GM23248 (cell line): ENCODE measurements at places on chromosomes 12 and 14.

DNA sequence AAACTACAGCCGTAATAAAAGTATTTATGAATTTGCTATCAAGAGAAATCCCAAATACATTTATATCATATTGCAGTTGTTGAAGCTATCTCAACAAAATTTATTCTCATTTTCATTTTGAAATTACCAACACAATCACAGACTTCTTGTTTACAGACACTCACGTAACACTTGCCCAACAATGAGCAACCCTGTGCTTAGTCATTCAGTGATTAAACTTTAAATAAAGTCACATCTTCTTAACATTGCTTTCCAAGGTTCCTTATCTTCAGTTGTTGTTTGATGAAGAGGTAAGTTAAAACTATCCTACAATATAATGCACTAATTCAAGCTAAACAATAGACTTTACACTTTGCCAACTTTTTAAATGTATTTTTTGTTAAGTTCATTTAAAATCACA is 601.8 kb downstream of the SLC16A7 start:
- peak; percentile 80 for DNase-seq

- DNase-seq: peak; percentile 37
Measured at GRCh38 chr14:21024585-21025370, at the start of gene NDRG2. Gene NDRG2 (minus strand): TSS chr14:21025061. CDS start chr14:21023315, 1,746 bp downstream.

DNA sequence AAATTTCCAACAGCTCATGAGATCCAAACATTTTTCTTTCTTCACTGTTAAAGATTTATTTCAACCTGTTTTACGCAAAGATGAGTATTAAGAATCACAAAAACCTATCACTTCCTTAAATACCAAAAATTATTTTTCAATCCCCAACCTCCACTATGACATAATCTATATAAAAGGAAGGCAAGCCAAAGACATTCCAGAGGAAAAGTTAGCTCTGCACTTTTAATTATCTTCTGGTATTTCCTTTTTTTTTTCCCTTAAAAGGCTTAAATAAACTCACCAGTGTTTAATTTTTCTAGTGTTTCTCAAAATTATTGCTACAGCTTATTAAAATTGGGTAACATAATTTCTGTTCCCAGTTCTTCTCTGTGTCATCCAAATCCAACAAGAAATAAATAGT is 75.9 kb downstream of the BMP4 start:
- DNase-seq: no peak

GRCh38 chr12:124336742-124337520 is 42.0 kb downstream of the RFLNA start:
- DNase-seq: peak; percentile 51

GRCh38 chr14:54695196-54695595 is 128.3 kb downstream of the SAMD4A start:
- DNase-seq: no peak

DNA sequence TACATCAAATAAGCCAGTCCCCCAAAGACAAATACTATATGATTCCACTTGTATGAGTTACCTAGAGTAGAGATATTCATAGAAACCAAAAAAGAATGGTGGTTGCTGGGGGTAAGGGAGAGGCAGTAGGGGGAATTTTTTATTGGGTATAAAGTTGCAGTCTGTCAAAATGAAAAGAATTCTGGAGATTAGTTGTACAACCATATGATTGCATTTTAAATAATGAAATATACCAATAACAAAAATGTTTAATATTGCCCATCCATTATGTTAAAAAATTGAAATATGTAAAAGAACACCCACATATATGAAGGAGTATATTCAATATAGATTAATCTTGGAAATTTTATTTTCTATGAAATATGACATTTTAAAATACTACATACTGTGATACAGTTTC is 1383.5 kb downstream of the FSCB start:
- DNase-seq: no peak

- peak; percentile 19 for DNase-seq
Measured at GRCh38 chr14:39181026-39181692, 6.1 kb downstream of the PNN start.

GRCh38 chr14:60273956-60274355 is 24.9 kb downstream of the PPM1A start:
- no peak for DNase-seq

GRCh38 chr12:19074700-19075099 is 54.8 kb upstream of the PLEKHA5 start:
- DNase-seq: peak; percentile 12

- DNase-seq: peak; percentile 74
Measured at GRCh38 chr12:127170226-127171180, 1096.5 kb upstream of the TMEM132C start.

DNA sequence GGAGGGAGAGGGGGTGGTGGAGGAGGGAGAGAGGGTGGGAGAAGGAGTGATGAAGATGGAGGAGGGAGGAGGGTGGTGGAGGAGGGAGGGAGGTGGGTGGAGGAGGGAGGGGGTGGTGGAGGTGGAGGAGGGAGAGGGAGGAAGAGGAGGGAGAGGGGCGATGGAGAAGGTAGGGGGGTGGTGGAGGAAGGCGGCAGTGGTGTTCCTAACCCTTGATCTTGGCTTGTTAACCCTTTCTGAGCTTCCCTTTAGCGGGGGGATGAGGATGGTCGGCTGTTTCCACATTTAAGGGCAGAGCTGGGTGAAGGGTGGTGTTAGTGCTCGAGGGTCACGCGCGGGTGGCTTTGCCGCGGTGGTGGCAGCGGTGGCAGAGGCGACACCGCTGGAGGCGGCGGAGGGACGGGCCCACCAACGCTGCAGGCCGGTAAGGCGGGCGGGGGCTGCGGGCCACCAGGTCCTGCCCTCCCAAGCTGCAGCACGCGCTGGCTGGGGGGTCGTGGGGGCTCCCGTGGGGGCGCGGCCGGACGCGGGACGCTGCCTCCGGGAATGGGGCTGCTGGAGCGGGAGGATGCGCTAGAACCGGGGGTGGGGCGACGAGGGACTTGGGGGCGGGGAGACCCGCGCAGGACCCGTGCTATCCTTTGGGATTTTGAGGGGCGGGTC is 156.3 kb downstream of the PTPN11 start:
- DNase-seq: no peak

DNA sequence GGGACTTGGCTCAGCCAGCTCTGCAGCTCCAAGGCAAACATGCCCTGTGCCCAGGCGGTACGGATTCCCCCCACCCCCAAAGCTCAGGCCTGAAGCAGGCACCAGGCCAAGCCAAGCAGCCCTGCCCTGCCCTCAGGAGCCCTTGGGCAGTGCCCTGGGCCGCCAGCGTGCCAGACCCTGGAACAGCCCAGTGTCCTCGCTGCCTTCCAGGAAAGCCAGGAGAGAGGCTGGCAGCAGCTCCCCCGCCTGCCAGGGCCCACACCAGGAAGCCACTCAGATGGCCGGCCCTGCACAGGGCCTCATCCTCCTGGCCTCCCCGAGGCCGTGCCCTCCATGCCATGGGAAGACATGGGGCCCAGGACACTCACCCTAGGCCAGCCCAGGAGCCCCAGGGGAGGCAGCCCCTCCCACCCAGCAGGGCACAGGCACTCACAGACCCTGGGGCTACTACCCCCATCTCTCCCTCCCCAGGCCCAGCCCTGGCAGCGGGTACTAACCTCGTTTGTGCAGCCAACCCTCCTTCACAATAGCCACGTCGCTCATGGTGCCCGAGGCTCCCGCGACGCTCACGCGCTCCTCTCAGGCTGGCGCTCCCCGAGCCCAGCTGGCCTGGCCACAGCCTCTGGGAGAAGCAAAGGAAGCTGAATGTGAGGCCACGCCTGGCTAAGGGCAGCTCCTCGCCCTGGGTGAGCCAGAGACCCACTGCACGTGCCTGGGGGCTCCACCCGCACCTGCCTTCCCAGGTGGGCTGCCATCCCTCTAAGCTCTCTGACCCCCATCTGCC is 3.3 kb downstream of the AKT1 start:
- no peak for DNase-seq

DNA sequence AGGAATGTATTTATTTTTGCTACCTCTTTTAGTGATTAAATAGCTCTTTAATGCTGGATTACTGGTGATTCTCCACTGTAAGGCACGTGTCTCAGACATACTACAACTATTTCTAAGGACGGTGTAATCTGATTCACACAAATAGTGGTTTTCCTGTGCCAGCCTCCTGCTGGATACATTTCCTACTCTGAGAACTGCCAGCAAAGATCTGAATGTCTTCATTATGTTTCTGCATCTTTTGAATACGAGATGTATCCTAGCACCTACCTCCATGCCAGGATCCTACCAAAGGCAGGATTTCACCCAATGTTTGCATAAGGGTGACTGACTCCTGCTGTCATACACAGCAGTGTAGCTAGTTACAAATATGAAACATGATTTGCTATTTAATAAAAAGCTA is 120.6 kb downstream of the PRICKLE1 start:
- peak; percentile 34 for DNase-seq

DNA sequence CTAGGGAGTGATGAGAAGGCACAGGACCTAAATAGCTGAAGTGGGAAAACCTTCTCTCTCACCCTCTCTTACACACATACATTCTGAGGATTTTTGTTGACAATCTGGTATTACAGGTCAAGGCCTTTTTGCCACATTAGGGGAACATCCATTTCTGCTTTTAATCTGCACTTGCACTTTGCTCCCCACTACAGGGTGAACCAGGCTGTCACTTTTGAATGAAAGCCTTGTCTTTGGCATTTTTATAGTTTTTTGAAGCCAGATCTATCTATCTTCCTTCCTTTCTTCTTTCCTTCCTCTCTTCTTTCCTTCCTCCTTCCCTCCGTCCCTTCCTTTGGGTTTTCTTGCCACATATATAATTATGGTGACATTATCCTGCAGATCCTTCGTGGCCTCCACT is 165.9 kb upstream of the OTX2 start:
- DNase-seq: no peak
